KBM-7 (cell line): ENCODE measurements at places on chromosomes 12 and 14.

DNA sequence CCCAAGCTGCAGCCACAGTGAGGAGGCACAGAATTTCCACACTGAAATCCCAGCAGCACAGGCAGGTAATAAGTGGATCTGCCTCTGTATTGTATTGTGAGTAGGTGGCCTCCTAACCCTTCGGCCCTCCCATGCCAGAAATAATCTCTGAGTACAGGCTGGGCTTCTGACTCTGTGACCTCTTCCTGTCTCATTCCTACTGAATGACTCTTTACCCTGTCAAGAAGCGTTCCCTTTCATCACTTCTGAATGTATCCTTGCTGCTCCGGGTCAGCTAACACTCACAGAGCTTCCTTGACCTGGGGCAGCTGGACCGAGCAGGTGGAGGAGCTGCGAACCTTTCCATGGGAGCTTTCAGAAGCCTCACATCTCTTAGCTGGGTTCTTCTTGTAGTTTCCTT is 119.6 kb downstream of the SLC8A3 start:
- DNase-seq, result no peak

DNA sequence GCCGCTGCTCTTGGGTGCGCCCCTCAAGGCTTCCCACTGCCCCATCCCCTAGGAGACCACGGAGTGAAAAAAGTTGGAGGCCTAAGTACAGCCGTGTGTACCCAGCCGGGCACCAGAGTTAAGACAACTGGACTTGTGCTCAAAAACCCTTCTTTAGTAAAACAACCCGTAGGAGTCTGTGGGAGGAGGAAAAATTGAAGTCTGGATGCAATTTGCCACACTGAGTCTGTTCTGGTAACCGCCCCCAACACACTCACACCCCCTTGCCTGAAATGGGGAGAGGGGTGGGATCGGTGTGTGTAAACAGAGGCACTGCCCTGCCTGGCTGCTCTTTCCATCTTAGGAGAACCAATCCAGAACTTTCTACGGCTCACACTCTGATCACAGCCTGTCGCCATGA is 41.7 kb downstream of the DPF3 start:
- no peak for DNase-seq

- no peak for DNase-seq
Measured at GRCh38 chr12:89960607-89961394, 252.2 kb upstream of the ATP2B1 start.

DNA sequence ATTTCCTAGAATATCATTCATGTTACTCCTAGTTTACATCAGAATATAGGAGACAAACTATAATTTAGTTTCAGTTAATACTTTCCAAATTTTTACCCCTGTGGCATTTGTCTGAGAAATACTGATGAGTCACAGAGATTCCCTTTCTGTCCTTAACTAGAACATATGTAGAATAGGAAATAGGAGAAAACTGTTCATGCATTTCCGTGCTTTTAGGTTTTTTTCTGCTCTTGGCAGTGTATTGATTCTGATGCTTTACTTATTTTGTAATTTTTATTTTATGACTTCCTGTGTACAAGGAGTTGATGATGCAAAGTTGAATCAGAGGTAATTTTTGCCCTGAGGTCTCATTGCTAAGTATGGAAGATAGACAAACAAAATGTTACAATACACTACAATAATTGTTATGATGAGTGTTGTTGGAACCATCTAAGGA is 23.0 kb downstream of the MNAT1 start:
- DNase-seq, result no peak

DNA sequence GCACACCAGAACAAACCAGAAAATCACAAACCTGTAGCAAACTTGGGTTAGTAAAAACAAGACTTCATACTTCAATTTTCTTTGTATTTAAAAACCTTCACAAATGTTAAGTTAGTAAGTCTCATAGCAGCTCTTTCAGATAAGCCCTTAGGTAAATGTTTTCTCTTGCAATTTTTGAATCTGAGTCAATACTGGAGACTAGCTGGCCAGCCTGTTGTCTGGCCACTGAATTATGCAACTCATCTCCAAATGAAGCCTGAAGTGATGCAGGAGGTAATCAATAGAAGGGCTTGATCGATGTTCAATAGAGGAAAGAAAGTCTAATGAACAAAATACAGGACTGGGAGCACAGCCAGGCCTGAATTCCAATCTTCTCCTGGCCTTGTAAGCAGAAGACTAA is 465.2 kb downstream of the LRIG3 start:
- no peak for DNase-seq

DNA sequence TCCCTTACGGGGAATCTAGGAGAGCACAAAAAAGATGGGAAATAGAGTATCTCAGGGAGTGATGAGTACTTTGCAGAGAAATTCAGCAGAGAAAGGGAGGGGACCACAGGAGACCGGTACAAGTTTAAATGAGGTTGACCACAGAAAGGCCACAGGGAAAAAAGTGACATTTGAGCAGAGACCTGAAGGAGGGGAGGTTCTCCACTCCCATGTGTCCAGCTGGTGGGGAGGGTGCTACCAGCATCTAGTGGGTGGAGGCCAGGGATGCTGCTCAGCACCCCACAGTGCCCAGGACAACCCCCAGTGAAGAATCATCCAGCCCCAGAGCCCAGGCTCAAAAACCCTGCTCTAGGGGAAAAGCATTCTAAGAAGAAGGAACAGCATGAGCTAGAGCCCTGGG is 34.6 kb downstream of the TESC start:
- no peak for DNase-seq

DNA sequence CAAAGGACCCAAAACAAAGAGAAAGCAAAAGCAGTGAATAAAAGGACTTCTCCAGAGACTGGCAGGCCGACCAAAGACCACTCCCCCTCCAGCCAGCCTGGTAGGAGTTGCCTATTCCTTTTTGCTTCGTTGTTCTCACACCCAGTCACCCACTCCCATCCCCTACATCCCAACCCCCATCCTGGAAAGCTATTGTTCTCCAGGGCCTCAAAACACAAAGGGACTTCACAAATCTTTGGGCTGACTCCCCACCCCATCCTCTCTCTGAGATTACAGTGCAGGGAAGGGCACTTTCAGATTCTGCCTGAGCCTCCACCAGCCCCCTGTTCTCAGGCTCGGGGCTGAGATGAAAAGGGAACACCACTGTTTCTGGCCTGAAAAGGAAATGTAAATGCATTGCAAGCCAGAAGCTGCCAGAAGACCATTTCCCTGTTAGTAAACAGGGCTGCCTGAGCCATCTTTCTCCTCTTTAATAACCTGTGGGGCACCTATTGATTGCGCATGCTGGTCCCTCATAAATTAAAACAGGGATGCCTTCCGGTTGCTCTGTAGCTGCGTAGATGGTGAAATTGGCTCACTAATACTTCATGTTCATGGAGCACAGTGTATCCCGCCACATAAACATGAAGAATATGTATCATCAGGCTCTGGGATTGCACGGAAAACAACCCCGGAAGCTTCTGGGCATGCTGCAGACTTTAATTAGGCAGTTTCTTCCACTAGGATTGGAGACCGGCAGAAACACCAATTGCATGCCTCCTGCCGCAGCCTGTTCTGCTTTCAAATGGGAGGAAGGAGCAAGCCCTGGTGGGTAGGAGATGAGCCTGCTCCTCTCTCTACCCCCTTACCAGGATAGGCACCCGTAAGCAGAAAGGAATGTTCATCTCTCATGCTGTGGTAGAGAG is 130.3 kb upstream of the FUT8 start:
- no peak for DNase-seq

DNA sequence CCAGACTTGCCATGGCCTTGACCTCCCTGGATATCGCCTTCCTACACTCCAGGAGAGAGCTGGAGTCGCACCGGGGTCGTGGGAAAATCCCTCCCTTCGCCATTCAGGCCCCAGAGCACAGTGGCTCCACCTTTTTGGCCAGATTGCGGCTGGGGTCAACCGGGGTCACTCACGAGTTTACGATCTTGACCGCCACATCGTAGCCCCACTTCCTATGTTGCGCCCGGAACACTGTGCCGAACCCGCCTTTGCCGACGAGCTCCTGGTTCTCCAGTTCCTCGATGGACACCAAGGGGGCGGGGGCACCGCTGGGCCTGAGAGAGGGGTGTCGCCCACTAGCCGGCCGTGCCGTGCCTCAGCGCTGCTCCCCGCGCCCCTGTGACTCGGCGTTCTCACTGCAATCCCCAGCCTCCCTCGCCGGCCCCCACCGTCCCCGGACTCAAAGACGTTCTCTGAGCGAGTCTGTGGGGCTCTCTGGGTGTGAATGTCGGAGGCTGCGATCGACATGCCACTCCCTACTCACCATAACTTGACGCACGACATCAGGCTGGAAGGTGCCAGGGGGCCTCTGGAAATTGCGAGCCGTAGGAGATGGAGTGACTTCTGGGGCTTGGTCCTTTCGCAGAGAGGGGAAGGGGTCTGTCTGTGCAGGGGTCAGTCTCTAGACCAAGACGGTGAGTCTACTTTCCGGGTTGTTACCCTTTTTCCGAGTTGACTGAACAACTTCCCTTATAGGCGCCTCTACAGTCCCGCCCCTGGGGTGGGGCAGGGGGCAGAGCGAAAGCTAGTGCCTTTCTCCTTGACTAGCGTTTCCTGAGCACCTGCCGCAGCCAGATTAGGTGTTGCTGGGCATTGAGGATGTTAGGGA is at the start of gene RIPK3:
TSS of gene RIPK3 (minus strand) at position 708 of the 868 bp plus-strand sequence. CDS start at position 543, 165 bp downstream.
- peak; percentile 61 for DNase-seq

DNA sequence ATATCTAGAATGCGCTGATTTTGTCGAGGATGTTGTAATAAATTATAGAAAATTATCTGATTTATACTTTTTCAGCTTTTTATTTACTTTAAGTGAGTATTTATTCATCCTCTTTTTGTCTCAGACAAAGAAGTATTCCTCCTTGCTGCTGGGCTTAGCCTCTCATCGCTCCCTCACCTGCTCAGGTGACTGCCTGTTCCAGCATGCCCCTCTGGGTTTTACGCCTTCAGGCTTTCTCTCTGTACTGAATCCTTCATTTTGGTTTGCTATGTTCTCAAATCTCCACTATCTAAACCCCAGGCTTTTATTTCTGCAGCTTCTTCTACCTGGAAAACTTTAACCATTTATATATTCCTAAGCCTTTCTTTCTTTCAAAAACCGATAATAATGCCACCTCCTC is 1650.9 kb upstream of the SEL1L start:
- no peak for DNase-seq
